GM12892 (cell line): ENCODE measurements at places on chromosomes 6 and 20.

GRCh38 chr6:41153451-41153850, 696 bp downstream of the TREML1 start:
- DNase-seq = no peak

DNA sequence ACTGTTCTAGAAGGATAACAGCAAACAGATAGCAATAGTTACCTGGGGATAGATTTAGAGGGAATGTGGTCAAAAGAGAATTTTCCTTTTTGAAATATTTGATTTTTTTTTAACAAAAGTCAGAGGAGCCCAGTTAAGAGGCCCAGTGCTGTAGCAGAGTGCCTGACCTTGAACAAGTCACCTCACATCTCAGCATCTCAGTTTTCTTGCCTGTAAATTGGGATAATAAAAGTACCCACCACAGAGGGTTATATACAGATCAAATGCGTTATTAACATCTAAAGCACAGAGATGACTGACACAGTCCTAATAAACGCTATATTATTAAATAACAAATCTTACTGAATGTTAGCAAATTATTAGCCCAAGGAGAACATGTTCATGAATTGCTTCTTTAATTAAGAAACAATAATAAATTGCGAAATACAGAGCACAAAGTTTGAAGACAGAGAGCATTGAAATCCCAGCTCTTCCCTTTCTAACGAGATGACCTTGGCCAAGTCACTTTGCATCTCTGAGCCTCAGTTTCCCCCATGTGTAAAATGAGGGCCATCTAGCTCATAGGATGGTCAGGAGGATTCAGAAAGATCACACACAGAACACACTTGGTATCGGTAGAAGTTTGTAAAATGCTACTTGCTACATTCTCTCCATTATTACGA, 35.5 kb downstream of the PTGIS start:
- DNase-seq = no peak

DNA sequence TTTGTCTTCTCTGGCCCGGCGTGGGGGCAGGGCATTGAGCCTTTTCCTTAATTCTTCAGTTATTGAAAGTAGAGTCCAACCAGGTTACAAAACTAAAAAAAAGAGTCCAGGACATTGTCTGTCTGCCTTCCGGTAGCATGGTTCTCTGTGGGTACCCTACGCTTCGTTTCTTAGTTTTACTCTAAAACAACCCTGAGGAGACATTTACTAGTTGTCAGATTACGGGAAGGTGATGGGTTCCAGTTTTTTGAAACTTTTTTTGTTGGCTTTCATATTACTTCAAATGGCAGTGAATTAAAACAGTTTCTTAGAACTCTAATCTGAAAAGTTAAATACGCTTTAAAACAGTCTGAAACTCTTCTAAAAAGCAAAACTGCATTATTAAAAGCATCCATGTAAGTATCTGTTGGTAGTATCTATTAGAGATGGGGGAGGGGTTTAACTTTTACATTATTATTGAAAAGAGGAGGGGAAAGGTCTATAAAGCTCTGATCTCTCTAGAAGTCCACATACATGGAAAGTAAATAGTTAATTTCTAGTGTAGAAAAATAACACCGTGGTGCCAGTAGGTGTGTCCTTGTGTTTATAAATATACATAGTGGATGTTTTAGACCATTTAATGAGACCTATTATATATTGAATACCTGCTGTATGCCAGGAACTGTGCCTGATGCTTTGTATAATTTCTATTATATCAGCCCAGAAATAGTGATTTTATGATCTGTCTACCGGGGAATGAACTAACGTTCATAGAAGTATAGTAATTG, 2.2 kb downstream of the BICRAL start:
- no peak for DNase-seq

DNA sequence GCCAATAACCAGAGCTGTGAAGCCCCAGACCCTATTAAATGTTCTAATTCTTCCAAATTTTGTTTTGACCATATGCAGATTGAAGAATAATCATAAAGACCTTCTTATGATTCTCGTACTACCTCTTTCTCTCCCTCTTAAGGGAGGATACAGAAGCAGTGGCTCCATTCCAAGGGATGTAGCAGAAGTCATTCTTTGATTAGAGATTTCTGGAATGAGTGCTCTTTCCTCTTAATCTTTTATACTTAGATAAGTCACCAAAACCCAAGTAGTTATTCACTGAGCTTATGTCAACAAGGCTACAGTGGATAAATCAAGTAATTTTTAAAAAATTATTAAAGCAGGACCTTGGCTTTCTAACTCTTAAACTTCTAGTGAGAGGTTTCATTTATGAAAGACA, 266.0 kb upstream of the STXBP5 start:
- no peak for DNase-seq

- DNase-seq = no peak
Observed at GRCh38 chr6:33856655-33857054, 52.9 kb upstream of the MLN start.

GRCh38 chr6:42199106-42199981, 4.6 kb upstream of the GUCA1B start:
- no peak for DNase-seq

DNA sequence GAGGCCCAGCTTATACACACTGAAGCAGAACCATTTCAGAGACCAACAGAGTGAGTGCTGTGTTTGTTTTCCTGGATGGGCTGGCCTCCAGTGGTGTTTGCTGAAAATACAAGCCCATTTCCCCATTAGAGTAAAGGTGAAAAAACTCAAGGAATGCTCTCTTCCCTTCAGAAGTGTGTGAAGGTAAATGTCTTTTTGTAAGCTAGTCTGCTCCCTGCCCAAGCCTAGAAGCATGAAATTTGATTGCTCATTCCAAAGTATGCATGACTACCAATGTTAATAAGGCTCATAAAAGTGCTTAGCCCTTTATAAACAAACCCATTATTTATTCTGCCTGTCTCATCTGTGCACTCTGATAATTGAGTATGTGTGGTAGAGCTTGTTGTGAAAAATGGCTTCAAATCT, 59.1 kb downstream of the ADGRF1 start:
- DNase-seq = no peak

DNA sequence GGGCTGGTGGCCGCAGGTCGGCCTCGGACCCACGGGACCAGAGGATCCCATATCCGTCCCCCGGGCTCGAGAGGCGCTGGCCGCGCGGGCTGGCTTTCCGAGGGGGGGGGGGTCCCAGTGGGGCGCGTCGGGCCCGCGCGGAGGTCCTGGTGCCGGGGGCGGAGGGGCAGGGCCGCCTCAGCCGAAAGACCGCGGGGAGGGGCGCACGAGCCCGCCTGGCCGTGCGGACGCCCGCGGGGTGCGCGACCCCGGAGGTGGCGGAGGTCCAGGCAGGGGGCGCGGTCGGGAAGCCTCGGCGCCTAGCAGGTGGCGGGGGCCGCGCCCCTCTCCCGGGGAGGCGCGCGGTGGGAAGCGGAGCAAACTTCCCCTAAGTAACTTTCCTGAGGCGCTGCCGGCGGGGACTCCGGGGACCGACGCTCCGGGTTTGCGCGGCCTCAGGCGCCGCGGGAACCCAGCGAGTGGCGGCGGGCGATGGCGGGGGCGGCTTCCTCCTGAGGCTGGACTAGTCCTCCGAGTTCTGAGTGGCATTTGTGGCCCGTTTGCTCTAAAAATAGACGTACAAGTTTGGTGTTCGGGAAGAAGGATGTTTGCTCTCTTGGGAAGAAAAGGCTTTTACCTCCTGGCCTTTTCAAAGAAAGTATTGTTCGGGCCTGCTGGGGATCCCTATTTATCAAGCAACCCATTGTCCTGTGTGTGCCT, 26.5 kb upstream of the BTBD3 start:
- no peak for DNase-seq

- DNase-seq = peak; percentile 37
Observed at GRCh38 chr6:3750317-3751076, 1.0 kb downstream of the PXDC1 start.

DNA sequence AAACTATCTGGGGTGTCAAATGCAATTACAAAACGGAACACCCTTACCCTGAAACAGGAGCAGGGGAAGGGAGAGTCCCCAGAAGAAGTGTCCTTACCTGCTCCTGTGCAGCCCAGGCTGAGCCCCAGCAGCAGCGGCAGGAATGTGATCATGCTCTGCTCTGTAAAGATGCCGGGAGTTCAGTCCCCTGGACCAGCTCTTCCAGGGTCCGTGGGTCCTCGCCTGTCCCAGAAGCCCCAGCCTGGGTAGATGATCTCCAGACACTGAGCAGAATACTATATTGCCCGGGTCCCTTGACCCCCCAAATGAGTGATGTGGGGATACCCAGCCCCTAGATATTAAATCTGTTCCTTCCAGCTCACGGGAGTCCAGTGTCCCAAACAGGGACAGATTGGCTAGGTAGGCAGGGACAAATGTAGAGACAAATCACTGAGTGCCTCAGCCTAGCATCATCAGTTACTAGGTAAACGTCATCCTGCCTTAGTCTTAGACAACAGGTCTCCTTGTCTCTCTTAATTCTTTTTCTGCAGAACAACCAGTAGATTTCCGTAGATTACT, at the start of gene HLA-DMB:
Gene HLA-DMB (minus strand): TSS at position 373 of the 558 bp plus-strand sequence. CDS start 221 bp downstream, at position 152.
- DNase-seq = peak; percentile 36

GRCh38 chr6:134702279-134702678, 247.6 kb downstream of the ALDH8A1 start:
- DNase-seq = no peak

GRCh38 chr6:32153564-32154513, at the start of gene PPT2:
Gene PPT2, plus strand, starts transcription at chr6:32154141. Its CDS starts 454 bp downstream, at chr6:32154595.
- DNase-seq = no peak

GRCh38 chr6:159298840-159299239, 129.6 kb downstream of the FNDC1 start:
- DNase-seq = no peak

GRCh38 chr20:32670773-32671455, 2.8 kb downstream of the C20orf203 start:
- no peak for DNase-seq

GRCh38 chr20:51848346-51848745, 46.0 kb upstream of the SALL4 start:
- no peak for DNase-seq
